ENCODE measurements at places on chromosomes 16 and 17.

DNA sequence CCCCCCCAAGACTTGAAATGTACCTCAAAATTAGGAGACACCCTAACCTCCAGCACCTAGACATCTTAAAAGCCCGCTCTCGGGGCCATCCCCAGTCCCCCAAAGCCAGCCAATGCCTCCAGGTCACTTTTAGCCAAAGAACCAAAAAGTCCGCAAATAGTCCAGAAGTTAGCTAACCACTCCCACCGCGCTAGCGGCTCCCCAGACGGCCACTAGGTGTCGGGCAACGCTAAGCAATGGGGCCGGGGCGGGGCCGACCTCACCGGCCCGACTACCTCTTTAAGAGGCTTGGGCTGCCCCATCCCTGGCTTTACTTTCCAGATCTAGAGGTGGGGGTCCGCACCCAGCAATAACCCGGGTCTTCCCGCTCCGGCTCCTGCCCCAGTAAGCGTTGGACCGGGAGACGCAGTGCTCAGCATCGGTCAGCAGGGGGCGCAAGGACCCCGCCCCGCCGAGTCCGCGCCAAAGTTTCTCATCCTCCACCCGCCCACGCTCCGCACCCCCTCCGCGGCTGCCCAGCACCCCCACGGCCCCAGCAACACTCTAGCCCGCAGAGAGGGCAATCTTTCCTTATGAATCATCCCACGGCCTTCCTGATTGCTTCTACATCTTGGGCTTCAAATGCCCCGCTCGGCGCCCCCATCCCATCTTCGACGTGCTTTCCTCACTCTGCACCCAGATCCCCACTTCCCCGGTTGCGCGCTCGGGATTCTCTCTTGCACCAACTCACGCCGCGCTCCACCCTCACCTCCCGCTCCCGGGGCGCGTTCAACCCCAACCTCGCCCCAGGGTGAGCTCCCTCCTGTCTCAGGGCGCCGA lies 765 bp downstream of the COL1A1 start:
- DNase-seq, result peak; percentile 60

GRCh38 chr17:77352441-77352840 lies 211.7 kb downstream of the SEC14L1 start:
- no peak for DNase-seq

DNA sequence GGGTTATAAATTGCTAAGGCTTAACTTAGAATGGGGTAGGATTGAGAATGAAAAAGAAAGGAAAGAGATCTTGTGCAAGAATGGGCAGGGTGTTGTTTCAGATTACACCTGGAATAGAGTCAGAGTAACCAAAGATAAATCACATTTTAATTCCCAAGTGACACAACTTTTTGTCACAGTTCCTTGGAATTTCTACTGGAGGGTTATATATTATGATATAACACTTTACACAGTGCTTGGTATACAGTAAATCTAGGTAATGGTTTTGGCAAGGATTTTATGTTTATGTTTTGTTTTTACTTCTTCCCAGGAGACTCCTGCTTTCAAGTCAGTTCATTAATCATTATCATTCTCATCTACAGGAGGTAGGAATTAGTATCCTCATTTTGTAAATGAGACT lies 115.7 kb upstream of the KCNJ16 start:
- DNase-seq, result no peak

DNA sequence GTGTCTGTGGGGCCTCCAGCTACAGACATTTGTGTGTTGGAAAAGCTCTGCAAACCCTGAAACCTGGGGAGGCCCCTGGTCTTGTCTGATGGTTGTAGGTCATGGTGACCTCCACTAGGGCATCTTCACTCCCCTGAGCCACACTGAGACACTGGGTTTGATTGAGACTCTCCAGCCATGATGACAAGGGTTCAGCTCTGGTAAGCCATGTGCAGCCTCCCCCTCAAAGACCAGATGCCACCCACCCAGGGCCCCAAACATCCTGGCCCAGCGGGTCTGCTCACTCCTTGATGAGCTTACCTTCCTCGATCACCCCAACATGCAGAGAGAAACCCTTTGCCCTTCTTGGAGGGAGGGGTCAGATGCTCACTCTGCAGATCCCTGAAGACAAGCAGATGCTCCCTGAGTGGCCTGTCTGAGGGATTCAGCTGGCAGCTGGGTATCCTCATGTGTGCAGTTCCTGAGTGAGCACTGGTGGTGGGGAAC lies 101.6 kb downstream of the METRNL start:
- DNase-seq, result no peak

GRCh38 chr17:68981288-68981687 lies 26.1 kb upstream of the ABCA8 start:
- no peak for DNase-seq

- DNase-seq, result no peak
Observed at GRCh38 chr16:20175358-20175757, 101.7 kb upstream of the GPR139 start.

- no peak for DNase-seq
Observed at GRCh38 chr16:11292076-11292748, 11.1 kb upstream of the PRM1 start.

DNA sequence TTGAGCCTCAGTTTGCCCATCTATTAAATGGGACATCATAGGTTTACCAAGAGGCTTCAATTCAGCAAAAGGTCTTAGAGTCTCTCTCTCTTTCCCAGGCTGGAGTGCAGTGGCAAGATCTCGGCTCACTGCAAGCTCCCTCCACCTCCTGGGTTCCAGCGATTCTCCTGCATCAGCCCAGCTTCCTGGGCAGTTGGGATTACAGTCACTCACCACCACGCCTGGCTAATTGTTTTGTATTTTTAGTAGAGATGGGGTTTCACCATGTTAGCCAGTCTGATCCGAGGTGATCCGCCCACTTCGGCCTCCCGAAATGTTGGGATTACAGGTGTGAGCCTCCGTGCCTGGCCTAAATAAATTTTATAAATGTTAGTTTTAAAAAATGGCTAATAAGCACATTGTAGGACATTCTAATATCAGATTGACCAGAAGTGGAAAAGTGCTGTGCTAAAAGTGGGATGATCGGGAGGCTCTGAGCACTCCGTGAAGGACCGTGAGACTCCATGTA lies 1.0 kb upstream of the NLRP1 start:
- DNase-seq, result no peak

GRCh38 chr17:69009930-69010329 lies 50.8 kb downstream of the ABCA9 start:
- no peak for DNase-seq

GRCh38 chr16:73172973-73173709 lies 125.2 kb upstream of the ZFHX3 start:
- DNase-seq, result no peak

GRCh38 chr17:35968520-35969054 lies 12.7 kb downstream of the CCL16 start:
- DNase-seq, result no peak

GRCh38 chr17:41029633-41030245 lies at the start of gene KRTAP1-4:
Gene KRTAP1-4, minus strand, starts transcription at chr17:41030195. Its CDS starts 117 bp downstream, at chr17:41030078.
- DNase-seq, result no peak

DNA sequence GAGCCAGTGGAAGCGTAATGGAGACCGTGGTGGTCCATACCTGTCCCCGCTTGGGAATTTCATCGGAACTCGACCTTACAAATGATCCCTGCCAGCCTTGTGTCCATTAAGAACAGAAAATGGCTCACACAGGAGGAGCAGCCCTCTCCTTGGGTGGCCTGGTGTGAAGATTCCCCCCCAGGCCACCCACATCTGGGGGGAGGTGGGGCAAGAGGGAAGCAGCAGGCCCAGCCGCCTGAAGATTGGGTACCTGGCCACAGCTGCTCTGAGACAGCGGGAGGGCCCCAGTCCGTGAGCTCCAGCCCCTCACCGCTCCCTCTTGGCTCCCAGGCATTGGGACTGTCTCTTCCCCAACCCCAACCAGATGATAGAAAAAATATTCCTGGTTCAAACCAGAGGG lies 277.8 kb upstream of the FOXF1 start:
- DNase-seq, result no peak

DNA sequence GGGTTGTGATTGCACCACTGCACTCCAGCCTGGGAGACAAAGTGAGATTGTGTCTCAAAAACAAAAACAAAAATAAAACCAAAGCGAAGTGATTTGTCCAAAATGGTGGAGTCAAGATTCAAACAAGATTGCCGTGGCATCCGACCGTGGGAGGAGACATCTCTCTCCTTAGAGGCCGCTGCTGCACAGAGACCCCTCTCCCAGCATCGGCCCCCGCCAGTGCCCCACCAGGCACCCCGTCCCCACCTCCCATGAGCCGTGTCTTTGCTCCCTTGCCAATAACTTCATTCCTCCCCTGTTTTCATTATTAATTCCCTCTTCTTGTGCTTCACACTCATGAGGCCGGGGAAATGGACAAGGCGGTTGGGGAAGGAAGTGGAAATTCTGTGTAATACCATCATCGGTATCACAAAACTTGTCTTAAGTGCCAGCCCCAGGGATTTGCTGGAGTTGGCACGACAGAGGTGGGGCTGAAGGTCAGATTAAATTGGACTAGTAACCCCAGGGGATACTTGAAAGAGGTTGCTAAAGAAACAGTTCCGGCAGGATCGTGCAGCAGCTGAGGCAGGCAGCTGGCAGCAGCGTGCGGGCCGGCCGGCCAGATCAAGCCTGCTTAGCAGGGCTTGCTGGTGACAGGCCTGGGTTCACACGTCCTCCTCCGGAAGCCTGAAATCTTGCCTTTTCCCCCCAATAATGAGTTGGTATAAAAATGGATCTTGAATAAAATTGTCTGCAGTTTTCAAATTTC lies 66.8 kb downstream of the RTN4RL1 start:
- DNase-seq, result no peak

GRCh38 chr17:77884019-77884418 lies 74.5 kb upstream of the TNRC6C start:
- DNase-seq, result no peak

GRCh38 chr17:8100111-8100510 lies 12.6 kb upstream of the ALOX12B start:
- no peak for DNase-seq

DNA sequence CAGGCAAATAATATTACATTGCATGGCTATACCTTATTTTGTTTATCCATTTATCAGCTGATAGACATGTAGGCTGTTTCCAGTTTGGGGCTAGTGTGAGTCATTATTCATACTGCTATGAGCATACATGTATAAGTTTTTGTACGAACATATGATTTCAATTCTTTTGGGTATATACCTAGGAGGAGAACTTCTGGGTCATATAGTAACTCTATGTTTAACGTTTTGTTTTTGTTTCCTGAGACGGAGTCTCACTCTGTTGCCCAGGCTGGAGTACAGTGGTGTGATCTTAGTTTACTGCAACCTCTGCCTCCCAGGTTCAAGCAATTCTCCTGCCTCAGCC lies 2.4 kb upstream of the ITGAL start:
- no peak for DNase-seq

GRCh38 chr16:57991551-57992059 lies 8.9 kb downstream of the ZNF319 start:
- DNase-seq, result no peak

DNA sequence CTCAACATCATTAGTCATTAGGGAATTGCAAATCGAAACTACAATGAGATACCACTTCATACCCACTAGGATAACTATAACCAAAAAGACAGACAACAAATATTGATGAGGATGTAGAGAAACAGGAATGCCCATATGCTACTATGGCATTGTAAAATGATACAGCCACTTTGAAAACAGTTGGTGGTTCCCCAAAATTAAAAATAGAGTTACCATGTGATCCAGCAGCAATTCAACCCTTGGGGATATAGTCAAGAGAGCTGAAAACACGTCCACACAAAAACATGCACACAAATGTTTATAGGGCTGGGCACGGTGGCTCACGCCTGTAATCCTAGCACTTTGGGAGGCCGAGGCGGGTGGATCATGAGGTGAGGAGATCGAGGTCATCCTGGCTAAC lies 10.0 kb upstream of the PECAM1 start:
- no peak for DNase-seq

DNA sequence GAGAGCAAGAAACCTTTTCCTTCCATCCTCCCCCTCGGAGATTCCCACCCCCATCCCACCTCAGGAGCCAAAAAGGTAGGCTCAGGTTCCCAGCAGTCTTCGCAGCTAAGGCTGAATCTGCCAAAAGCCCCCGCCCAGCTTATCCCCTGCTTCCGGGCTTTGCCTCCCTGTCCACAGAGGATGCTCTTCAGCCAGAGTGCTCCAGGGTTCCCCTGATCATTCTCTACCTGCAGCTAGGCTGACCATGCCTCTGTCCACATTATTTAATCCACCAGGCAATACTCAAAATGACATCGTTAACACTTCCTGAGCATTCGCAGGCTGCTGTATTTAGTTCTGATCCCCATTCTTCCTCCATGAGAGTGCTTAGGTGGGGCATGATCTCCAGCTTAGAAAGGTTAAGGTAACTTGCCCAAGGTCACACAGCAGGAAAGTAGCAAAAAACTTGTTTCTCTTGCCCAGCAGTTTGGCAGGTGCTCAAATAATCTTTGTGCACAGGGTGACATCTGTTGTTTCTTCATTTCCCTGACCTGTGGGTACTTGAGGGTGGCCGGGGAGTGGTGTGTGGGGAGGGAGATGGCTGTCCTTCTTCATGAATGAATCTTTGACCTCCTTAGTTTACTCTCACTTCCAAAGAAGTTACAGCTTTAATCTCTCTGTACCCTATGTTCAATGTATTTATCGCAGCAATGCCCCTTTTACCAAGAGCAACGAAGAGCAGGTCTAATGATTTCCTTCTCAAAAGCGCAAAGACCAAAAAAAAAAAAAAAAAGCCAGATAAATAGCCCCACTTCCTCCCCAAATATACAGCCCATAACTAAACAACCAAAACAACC lies 848 bp upstream of the TBKBP1 start:
- no peak for DNase-seq

DNA sequence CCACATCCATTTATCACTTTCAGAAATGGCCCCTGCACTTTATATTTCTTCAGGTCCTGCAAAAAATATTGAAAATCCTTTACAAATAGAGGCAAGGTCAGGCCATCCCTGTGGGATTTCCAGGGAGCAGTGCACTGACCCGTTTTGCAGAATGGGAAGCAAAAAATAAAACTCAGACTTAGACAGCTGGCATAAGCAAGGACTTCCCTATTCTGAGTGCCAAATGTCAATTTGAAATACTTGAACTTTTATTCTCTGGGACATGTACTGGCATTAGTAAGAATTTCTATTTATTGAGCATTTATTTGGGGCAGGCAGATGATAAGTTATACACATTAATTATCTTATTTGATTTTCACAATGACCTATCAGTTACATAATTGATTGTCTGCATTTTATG lies 32.4 kb downstream of the PRKCB start:
- no peak for DNase-seq

DNA sequence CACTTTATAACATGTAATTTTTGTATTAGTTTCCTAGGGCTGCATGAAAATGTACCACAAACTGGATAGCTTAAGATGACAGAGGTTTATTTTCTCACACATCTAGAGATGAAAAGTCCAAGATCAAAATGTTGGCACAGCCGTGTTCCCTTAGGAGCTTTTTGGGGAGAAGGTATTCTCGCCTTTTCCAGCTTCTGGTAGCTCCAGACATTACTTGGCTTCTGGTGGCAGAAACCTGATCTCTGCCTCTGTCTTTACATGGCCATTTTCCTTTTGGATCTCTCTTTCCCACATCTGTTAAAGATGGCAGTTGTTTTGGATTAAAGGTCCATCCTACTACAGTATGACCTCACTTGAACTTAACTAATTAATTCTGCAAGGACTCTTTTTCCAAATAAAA lies 885.7 kb upstream of the CDH8 start:
- DNase-seq, result no peak

GRCh38 chr16:31461921-31462804 lies 2.9 kb downstream of the ARMC5 start:
- DNase-seq, result no peak
